ENCODE measurements at places on chromosomes 2 and 18.

- no peak for DNase-seq
These were observed 5.4 kb downstream of the GALM start for GRCh38 chr2:38671303-38671702.

- DNase-seq, result no peak
These were observed 417.9 kb downstream of the CDH7 start for GRCh38 chr18:66168685-66169235.

GRCh38 chr2:102724016-102724490 lies 37.8 kb upstream of the TMEM182 start:
- DNase-seq, result no peak

DNA sequence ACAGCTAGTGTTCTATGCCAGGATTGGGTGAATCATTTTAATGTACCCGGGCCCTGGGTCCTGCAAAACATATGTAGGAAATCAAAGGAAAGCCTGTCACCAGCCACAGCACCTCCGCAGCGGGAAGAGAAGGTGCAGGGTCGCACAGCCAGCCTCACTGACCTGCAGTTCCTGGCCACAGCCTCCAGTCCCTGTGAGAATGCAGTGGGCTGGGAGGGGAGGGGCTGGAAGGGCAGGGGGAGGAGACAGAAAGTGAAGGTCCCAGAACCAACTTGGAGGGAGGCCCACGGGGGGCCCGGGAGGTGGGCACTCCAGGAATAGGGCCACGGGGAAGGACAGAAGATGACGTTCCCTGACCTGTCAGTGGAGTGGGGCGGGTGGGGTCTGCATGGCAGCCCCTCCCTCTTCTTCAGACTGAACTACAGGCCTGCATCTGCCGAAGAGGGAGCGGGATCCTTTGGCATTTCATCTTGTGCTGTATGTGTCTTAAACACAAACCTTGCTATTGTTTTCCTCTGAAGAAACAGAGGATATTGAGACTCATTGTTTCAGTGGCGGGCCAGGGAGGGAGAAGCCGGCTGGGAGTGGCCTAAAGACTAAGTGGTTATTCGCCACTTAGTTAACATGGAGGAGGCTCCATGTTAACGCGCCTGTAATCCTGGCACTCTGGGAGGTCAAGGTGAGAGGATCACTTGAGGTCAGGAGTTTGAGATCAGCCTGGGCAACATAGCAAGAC lies 7.5 kb downstream of the MAL start:
- no peak for DNase-seq

- no peak for DNase-seq
These were observed 53.7 kb downstream of the EPHA4 start for GRCh38 chr2:221518201-221518934.

DNA sequence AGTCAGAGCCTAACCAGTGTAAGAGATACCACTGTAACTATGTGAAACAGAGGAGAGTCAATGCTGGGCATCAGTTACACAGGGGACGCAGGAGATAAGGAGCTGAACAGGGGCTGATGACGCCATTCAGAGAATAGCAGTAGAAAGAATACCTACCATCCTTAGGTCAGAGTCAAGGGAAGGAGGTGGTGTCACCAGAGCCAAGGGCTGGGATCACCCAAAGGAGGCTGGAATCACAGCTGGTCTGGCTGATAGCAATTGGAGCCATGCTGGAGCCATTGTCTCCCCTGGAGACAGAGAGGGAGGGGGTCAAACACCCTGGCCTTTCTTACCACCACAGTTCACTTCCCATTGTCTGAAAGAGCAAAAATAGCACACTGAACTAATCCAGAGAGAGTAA lies 37.3 kb upstream of the C18orf32 start:
- no peak for DNase-seq

DNA sequence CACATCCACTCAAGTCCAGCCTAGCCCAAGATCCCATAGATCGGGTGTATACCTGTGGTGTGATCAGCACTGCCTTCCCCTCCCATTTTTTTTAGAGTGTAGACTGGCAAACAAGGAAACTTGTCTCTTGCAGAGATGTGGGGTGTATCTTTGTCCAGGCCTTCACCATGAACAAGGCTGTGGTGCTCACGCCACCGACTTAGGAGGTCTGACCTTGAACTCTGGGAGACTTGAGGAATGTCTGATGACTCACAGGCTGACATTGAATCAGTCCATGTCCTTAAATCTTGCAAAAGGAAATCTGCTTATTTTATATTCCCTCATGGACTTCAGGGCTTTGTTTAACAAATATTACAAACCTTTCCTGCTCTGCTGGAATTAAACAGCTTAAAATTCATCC lies 4.5 kb upstream of the CTIF start:
- no peak for DNase-seq

GRCh38 chr2:238886453-238887094 lies 38.7 kb downstream of the TWIST2 start:
- DNase-seq, result no peak

GRCh38 chr2:15023221-15023620 lies 390.7 kb downstream of the LRATD1 start:
- DNase-seq, result no peak

- DNase-seq, result no peak
These were observed 23.1 kb downstream of the FAM178B start for GRCh38 chr2:96963316-96963715.

DNA sequence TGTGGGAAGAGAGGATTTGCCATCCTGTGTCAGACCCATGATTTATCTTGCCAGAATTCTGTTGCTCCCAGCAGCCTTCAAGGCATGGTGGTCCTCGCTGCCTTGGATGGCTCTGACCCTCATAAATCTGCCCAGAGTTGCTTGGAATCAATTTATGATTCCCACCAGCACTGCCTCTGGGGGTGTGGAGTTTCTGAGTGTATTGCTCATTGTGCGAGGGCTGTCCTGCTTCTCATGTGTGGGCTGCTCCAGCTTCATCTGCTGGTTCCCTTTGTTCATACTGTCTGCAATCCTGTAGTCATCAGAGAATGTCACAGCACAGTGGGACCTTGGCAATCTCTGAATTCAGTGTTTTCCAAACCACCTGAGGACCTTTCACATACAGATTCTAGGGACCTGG lies 139.8 kb downstream of the CLIP4 start:
- DNase-seq, result peak; percentile 7

- no peak for DNase-seq
These were observed 647.9 kb downstream of the PLCL1 start for GRCh38 chr2:198452327-198452726.

GRCh38 chr18:61851279-61851678 lies 41.5 kb downstream of the RNF152 start:
- DNase-seq, result no peak

DNA sequence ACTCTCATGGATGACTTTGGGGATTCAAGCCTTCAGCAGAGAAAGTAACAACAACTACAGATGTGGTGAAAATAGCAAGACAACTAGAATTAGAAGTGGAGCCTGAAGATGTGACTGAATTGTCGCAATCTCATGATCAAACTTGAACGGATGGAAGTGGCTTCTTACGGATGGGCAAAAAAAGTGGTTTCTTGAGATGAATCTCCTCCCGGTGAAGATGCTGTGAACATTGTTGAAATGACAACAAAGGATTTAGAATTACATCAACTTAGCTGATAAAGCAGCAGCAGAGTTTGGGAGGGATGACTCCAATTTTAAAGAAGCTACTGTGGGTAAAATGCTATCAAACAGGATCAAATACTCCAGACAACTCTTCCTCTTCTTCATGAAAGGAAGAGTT lies 43.1 kb downstream of the AAK1 start:
- no peak for DNase-seq

- no peak for DNase-seq
These were observed 251.9 kb downstream of the TTC32 start for GRCh38 chr2:19649785-19650380.

DNA sequence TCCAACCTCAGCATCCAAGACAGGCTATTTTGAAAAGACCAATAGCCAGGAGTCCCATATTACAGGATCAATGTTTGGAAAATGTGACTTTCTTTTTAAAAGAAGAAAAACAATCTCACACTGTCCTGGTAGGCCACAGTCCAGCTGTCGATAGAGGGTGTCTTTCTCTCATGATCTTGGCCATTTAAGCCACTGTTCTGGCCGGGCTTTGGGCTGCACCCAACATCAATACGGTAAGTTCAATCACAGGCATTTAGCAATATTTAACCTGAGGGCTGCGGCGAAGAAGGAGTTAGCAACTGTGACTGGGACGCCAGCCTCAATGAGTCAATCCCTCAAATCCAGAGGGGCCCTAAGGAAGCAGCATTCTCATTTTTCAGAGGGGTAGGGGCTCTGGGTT lies 69.0 kb downstream of the CELF4 start:
- no peak for DNase-seq

- no peak for DNase-seq
These were observed 402.5 kb downstream of the STK39 start for GRCh38 chr2:167844714-167845530.

- DNase-seq, result no peak
These were observed 277.6 kb downstream of the ZNF804A start for GRCh38 chr2:184875911-184876310.

DNA sequence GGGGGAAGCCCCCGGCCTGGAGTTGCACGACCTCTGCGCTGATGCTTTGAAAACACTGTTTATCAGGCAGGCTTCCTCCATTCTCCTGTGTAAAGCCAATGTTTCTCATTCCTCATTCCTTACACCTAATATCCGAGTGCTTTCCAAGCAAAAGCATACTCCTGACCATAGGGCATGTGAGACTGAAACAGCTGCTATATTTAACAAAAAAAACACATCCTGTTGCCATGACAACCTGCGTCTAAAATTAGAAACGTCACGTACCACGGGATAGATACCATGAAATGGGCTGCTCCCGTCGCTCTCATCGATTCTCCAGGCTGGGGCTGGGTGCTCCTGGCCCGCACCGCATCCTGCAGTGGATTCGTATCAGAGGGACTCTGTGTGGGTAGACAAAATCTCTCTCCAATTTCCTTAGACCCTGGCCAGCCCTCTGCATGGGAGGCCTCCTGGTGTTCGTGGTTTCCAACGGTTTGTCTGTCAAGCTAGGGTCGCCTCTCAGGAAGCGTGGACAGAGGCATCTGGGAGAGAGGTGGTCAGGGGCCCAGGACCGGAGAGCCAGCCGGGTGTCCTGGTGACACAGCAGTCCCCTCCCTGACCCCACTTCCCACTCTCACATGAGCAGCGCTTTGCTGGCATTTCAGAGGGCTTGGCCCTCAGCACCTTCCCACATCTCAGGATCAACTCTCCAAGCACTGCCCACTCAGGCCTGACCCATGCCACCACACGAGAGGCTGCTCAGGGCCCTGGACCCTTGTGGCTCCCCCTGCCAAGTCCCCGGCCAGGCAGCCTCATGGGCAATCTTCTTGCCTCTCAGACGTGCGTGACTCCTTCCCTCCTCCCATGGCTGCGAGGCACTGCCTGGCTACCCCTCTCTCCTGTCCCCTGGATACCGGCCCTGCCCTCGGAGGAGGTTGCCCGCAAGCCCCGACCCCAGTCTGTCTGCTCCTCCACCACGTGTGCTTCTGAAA lies 268.1 kb downstream of the NDUFA10 start:
- DNase-seq, result peak; percentile 51

DNA sequence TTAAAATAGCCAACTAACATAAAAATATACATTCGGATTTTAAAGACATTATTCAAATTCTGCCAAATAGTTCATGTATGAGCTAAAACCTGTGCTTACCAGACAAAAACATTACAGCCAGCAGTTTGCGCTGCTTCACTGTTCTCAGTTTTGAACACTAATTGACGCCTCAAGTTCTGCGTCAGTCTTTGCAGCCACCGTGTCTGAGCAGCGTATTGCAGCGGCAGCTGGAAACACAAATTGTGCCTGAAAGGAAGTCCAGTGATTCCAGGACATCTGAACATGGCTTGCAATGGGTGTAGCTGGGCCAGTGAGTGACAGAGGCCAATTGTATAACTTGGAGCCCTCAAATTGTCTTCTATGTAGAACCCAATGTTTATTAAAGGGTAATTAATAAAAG lies 267.6 kb downstream of the TFCP2L1 start:
- DNase-seq, result no peak

- DNase-seq, result no peak
These were observed 695.7 kb downstream of the TDRD15 start for GRCh38 chr2:21819454-21819853.

GRCh38 chr2:58992062-58992706 lies 751.1 kb upstream of the FANCL start:
- no peak for DNase-seq

DNA sequence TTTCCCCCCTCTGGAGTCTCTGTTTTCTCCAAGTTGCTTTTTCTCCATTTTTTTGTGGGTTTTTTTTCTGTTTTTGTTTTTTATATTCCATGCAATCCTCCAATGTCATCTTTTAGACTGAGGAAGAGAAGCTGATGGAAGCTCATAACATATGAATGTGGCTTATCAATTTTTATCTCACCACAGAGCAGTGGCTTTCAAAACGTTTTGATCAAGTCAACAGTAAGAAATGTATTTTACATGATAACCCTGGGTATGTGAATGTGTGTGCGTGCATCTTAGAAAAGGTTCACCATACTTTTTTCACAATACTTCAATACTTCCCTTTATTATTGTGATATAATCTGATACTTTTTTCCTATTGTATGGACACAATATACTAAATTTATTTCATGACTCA lies 64.6 kb upstream of the CDCA7 start:
- DNase-seq, result no peak

- DNase-seq, result no peak
These were observed 757.6 kb downstream of the NR4A2 start for GRCh38 chr2:155574941-155575340.

GRCh38 chr2:4690913-4691312 lies 987.5 kb downstream of the DCDC2C start:
- DNase-seq, result no peak

GRCh38 chr2:60715561-60715960 lies 40.5 kb upstream of the PAPOLG start:
- peak; percentile 49 for DNase-seq

DNA sequence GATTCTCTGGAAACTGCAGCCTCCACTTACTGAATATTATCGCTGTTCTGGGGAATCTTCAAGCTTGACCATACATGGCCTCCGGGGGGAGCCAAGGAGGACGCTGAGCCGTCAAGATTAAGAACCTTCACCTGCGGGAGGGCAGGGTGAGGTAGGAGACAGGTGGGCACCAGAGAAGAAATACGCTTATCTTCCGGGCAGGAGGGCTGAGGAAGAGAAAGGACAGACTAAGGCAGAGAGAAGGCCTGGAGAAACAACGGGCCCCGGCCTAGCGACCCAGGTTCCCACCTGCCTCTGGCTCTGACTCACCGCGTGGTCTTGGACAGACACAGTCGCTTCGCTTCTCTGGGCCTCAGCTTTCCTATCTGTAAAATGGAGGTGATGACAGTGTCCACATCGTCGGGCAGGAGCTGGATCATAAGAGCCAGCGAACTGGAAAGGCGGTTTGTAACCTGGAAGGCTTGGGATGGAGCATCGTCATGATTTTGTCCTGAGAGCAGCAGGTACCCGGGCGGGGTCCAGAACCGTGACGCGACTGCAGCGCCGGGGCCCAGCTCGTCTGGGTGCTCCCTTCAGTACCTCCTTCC lies 659 bp downstream of the ZNF142 start:
- peak; percentile 52 for DNase-seq

DNA sequence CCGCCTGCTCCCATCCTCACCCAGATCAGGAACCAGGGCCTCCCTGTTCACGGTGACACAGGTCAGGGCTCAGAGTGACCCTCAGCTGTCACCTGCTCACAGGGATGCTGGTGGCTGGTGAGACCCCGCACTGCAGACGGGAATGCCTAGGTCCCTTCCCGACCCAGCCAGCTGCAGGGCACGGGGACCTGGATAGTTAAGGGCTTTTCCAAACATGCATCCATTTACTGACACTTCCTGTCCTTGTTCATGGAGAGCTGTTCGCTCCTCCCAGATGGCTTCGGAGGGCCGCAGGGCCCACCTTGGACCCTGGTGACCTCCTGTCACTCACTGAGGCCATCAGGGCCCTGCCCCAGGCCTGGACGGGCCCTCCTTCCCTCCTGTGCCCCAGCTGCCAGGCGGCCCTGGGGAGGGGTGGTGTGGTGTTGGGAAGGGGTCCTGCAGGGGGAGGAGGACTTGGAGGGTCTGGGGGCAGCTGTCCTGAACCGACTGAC lies 31.7 kb downstream of the GPC1 start:
- DNase-seq, result no peak

Data from suppressor macrophage treated with lipopolysaccharide for 4 hours (primary cell).